ENCODE measurements at places on chromosomes 6 and 20.

DNA sequence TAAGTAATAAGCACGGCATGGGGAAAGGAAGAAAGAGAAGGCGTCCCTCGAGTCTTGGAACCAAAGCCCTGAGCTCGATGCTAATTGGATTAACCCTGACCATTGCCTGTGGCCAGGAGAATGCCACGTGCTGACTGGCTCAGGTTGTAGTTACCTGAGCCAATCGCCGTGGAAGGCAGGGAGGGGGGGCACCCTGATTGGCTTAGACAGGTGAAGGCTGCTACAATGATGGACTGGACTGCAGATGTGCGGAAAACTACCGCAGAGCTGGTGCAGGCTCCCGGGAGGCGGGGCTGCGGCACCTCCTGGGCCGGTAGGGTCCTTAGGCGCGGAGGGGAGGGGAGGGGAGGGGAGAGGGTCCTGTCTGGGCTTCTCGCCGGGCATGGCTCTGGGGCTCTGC, 121.3 kb downstream of the TFAP2C start:
- DNase-seq: no peak

DNA sequence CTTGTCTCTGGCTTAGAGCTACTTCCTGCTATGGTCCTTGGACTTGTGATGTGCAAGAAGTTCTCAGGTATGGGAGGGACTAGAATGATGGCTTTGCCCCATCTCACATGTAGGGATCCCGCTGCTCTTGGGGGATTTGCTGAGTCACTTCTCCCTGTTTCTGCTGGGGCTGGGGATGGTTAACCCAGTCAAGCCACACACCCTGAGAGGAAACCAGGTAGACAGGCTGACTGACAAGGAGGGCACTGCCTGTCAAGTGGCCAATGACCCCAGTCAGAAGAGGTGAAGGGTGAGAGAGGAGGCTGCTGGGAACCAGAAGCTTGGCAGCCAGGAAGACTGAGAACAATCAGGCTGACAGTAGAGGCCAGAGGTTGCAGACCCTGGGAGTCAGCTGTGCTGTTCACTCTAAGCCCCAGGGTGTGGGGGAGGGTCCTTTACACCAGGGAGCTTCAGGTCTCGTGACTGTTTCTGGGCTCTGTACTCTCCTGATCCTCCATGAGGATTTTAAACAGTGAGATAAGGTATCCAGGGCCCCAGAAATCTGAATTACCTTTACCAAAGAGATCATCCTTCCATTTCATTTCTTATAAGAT, 34.6 kb downstream of the HLA-F start:
- no peak for DNase-seq

DNA sequence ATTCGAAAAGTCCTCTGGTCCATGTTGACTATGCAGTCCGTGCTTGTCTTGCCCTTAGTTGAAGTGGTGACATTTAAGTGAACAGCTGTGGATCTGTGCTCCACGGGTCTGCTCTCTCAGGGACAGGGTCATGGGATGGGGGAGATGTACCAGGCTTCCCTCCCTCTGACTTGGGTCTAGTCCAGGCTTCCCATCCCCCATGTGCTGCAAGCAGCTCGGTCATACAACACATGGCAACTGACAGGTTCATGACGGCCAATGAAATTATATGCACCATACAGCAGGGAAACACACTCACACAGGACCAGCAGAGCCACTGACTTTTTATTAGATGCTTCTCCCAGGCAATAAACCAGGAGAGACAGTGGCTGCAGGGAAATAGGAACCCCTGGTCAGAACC, 201.4 kb downstream of the PTPRT start:
- DNase-seq: no peak

- no peak for DNase-seq
Observed at GRCh38 chr6:4128748-4129147, 6.6 kb downstream of the ECI2 start.

DNA sequence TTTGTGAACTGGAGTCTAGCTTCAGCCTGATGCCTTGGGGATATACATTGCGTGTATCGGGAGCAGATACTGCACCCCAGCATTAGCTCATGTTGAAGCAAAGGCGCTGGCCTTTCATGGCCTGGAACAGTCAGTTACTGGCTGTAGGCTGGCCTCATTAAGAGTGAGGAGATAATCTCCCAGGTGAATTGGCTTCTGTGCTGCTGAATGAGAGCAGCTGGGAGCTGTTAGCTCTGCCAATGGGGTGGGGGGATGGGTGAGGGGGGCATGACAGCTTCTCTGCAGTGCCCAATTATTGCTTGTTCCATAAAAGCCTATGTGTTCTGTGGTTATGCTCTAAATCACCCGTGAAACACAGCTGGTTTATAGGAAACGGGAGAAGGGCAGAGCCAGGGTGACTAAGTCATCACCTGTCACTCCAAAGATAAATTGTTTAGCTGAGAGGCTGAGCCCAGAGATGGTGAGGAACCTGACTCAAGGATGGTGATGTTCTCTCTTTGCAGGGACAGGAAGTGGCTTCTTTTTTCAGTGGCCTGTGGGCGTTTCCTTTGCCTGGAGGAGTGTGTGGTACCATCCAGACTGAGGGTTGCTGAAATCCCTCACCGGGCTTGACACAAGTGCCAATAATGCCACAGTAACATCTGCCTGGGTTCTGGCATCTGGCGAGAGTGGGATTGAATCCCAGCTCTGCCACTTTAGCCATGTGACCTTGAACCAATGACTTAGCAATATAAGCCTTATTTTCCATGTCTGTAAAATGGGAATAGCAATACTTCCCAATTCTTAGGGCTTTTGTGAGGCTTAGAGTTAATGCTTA, 170.8 kb downstream of the BCAS1 start:
- peak; percentile 75 for DNase-seq

DNA sequence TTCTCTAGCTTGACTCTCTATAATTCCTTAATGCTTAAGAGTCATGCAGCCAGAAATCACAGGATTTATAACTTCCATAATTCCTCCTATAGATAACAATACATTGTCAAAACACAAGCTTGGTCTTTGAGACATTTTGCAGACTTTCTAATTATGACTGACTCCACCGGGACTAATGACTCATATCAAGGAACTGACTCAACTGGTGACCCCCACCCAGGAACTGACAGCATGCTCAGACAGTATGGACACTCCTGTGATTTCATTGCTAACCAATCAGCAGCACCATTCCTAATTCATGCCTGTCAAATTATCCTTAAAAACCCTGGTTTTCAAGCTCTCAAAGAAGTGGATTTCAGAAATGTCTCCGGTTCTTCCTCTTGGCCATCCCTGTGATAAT, 670.5 kb upstream of the IMPG1 start:
- DNase-seq: no peak

DNA sequence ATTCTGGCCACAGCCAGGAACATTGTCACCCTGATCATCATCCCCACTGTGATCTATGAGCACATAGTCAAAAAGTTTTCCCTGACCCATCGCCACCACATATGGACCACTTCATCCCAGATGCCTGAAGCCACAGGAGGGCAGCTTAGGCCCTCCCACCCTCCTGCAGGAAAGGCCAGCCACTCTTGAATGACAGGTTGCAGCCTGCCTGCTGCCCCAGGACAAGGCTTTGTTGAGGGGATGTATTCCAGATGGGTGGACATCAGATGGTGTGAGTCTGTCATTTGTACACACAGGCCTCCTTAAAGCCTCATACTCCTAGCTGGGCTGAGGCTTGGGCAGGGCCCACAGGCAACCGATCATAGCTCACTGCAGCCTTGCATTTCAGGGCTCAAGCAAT, 30.8 kb downstream of the DPPA5 start:
- no peak for DNase-seq

DNA sequence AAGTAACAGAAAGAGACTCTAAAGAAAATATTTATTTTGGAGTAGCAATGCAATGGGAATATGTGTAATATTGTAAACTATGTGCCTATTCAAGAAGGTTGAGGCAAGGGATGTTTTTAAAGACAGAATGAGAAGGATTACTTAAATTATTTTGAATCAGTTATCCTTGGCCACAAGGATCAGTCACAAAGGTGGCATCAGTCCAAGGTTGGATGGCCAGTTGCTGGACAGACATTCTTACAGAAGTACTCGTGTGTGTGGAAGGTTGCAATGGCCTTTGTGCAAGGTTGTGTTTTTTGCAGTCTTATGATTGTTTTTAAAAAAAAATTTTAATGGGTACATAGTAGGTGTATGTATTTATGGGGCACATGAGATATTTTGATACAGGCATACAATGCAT, 2.0 kb downstream of the QRSL1 start:
- DNase-seq: no peak

DNA sequence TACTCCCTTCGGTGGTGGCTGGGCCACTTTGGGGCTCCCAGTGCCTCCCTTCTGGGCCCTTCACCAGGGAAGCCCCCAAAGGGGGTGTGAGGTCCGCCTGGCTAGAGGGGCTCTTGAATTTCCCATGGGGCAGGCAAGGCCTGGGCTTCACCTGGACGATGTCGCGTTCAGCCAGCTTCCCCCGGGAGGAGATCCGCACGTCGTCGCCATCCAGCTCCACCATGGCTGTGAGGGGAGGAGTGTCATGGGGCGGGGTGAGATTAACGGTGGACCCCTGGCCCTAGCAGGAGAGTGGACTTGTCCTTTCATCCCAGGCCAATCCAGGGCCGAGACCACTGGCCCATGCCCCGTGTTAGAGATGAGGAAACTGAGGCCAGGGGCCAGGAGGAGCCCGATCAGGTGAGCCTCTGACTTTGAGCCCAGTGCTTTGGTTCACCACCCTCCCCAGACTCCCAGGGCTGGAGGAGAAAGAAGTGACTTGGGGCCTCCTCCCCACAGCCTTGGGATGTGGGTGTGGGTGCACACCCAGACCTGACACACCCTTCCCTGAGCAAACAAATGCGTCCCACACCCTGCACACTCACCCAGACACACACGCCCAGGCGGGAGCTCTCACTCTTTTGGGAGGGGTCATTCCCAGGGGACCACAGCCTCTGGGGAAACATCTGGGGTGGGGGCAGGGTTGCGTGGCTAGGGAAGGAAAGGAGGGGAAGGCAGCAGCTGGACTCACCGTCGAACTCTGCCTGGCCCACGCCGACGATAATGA, 46.1 kb downstream of the RAB44 start:
- no peak for DNase-seq

DNA sequence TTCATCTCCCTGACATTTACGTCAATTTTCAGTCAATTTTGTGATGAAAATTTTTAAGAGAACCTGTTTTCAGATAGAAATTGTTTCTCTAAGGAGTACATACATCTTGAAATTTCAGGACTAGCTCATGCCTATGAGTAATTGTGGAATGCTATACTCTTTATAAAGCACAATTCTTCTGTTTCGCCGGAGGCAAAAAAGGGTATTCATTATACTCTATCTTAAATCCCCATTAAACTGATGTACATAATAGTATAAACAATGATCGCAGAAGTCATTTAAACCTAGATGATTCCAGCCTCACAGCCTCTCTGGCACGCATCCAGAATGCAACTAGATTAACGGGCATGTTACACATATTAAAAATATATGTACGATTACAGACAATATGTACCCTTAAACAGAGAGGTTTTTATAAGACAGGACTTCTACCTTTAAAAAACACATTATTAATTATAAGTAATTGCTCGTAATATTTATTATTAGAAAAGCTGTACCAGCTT, 62.6 kb downstream of the NRSN1 start:
- DNase-seq: no peak

- no peak for DNase-seq
Observed at GRCh38 chr6:168182908-168183612, 104.0 kb upstream of the FRMD1 start.

DNA sequence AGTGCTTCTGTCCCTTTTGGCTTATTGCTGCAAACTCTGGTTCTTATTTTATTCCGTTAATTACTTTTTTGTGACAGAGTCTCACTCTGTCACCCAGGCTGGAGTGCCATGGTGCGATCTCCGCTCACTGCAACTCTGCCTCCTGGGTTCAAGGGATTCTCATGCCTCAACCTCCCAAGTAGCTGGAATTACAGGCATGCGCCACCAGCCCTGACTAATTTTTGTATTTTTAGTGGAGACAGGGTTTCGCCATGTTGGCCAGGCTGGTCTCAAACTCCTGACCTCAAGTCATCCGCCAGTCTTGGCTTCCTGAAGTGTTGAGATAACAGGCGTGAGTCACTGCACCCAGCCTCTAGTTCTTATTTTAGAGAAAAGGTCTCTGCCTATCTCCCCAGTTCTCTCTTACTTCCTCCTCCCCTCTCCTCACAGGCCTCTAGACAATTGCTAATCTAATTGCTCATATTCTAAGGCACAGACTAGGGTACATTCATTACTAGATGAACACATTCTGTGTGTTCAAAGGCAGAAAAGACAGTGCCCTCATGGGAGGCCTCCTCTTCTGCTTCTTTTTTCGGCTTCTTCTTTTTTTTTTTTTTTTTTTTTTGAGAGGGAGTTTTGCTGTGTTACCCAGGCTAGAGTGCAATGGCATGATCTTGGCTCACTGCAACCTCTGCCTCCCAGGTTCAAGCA, 27.0 kb downstream of the EDEM2 start:
- DNase-seq: no peak

GRCh38 chr6:98576791-98577190, 257.6 kb upstream of the POU3F2 start:
- no peak for DNase-seq

DNA sequence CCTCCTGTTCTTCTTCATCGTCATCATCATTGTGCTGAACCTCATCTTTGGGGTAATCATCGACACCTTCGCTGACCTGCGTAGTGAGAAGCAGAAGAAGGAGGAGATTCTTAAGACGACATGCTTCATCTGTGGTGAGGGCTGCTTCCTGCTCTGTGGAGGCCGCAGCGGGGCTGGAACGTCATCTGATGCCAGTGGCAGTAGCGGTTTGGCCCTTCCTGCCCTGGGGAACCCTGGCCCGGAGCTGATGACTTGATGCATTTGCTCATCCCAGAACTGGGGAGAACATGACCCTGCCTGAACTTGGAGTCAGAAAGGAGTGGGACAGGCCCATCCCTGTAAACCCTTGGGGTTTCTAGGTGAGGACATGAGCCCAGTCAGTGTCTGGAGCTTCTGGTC, 18.7 kb downstream of the UQCC2 start:
- peak; percentile 37 for DNase-seq

GRCh38 chr6:65938000-65938399, 231.0 kb upstream of the EYS start:
- no peak for DNase-seq

DNA sequence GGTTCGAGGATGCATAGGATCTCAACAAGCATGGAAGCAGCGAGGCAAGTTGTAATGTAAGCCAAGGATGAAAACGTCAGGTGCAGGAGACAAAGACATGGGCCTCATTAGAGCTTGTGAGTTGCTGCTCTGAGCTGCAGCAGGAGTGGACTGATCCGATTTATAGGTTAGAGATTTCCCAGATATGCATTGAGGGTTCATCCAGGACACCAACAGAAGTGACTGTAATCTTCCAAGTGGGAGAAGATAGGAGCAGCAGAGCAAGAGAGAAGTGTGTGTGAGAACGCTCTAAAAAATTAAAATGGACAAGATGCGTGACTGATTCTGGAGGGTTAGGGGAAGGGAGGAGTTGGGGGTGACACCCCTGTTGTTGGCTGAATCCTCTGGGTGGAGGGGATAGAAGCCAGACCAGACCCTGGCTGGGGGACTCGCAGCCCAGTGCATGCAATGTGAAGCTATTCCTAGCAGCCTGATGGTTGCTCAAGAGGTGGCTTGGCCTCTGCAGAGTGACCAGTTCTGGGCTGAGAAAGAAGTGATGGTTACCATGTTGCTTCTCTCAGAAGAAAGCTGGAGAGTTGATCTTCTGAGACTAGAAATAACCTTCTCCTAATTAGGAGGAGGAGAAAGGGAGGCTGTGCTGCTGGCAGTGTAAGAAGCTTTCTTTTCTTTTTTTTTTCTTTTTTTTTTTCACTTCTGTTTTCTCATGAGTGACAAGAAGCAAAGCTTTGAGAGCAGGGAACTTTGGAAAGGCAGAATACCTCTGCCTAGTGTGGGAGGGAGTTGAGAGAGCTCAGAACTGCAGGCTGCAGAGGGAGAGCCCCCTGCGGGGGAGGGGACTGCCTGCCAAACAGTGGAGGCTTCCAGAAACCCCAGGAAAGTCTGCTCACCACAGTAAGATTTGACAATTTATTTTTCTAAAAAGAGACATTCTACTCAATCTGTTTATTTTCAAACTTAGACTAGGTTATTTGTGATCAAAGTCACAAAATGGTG, 116.9 kb downstream of the SLX4IP start:
- DNase-seq: no peak

Measured in activated T-cell treated with anti-CD3 and anti-CD28 coated beads for 24 hours (primary cell).